ENCODE measurements at places on chromosomes 13 and 19.

DNA sequence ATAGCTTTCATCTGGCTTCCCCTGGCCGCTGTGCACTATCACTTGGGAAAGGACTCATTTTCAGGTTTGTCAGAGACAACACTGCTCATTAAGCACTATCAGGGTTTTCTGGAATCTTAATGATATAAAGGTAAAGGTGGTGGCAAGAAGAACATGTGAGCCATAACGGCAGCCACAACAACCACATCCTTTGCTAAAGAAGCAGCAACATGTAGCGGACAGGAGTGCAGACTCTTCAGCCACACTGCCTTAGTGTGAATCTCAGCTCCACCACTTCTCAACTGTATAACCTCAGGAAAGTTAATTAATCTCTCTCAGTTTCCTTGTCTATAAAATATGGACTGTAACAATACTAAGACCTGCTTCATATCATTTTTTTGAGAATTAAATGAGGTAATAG lies 24.1 kb upstream of the MIR17HG start:
- no peak for DNase-seq

DNA sequence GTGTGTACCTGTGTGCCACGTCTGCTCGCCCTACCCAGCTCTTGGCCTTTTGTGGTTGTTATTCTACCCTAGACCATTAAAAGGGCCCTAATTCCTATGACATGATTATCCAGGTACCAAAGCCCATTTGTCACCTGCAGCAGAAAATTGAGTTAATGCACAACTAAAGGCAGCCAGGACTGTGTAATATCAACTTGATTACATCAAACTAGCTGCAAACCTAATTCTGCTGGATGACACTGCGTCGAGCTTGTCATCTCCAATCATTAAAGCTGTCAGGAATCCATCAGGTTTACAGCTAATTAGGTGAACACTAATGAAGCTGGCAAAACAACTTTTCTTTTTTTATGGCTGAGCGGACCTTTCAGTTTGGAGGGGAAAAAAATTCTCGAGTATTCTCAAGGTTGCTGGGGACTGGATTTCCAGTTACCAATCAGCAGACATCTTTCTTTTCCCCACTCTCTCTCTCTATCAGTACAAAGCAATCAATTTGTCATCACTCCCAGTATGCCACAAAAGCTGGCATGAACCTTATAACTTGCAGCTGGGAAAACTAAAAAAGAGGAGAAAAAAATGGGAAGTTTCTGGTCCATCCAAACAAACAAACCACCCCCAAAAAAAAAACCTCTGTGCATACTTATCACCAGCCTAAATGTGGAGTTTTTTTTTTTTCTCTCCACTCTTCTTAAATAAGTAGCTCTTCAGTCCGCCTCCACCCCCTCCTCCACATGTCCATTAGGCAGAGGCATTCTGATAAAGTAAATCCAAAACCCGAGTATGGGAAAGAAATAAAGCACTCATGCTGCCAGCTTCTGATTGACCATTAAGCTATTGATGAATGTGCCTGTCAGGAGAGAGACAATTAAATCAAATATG lies 2.8 kb downstream of the TSHZ3 start:
- no peak for DNase-seq

GRCh38 chr13:32409001-32409313 lies 19.0 kb downstream of the N4BP2L1 start:
- no peak for DNase-seq

DNA sequence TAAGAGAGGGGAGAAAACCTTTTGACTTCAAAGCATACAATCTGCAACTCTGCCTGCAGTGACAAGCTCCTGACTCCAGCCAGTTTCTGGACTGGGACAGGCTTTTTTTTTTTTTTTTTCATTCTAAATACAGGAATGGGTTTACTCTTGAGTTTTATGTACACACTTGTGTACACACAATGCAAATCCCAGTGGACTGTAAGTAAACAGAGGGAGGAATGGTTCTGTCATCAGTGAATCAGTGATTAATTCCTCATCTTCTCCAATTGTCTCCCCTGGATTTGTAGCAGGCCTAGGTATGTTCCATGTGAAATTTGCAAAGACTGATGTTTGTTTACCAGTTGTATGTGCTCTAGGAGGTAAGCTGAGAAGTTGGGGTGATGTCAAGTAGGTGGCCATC lies 184.8 kb downstream of the SHISA2 start:
- DNase-seq = no peak

- DNase-seq = no peak
Observed at GRCh38 chr13:80866921-80867320, 526.0 kb upstream of the SPRY2 start.

- DNase-seq = no peak
Observed at GRCh38 chr19:48530066-48530720, 18.6 kb upstream of the LMTK3 start.

DNA sequence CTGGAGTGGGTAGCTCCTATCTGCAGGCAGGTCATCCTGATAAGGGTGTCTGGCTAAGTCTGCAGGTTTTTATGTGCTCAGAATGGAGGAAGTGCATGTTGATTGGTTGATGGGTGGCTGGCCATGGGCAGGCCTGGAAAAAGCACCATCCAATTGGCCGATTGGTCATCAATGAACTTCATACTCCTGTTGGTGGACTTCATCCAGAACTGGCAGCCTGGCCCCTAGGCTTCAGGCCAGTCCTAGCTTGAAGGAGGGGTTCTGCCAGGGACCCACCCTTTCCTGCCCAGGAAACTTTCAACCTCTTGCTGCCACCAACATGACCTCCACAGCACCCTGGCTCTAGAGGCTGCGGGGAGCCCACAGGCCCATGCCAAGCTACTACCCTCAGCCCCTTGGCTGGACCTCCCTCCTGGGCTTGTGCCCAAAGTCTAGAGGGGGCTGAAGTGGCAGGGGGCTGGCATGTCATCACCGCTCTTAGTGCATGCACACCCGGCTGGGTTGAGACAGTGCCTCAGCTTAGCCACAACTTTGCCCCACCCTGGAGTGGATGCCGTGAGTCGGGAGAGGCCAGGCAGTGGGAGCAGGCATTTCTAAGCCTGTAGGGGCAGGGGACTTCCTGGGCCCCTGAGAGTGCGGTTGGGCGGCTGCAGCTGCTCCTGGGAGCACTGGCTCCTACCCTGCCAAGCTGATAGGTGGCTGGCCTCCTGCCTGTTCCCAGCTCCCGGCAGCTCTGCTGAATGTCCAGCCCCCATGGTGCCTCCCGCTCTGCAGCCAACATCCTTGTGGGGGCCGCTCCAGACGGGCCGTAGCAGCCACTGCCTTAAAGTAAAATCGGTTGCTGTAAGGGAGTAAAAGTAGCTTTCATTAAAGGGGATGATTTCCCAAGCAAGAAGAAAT lies 13.2 kb downstream of the DNAJC15 start:
- DNase-seq = no peak

DNA sequence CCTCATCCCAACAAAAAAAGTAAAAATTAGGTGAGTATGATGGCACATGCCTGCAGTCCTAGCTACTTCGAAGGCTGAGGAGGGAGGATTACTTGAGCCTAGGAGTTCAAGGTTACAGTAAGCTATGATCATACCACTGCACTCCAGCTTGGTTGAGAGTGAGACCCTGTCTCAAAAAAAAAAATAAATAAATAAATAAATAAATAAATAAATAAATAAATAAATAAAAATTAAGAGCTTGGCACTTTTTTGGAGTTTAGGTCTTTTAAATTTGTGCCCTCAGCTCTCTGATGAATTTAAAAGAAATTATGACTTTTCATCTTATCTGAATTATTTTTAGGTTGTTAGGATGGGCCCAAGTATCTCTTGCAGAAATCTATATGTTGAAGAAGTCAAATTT lies 8.9 kb downstream of the ZNF420 start:
- no peak for DNase-seq

DNA sequence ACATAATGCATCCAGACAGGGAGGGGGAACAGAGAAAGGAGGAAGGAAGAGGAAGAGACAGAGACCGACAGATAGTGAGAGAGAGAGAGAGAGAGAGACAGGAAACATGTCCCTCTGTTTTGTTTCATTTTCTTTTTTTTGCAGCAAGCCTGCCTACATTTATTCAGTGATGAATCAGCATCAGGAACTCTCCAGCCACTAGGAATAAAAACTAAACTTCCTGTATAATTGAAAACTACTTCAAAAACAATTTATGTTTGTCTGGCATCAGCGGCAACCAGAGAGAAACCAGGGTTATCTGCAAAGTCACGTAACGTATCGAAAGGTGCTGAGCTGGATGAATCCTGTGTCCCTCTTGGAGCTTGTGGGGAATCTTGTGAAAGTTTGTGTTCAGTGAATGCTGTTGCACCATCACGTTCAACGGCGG lies 148.6 kb upstream of the SOX21 start:
- DNase-seq = no peak

DNA sequence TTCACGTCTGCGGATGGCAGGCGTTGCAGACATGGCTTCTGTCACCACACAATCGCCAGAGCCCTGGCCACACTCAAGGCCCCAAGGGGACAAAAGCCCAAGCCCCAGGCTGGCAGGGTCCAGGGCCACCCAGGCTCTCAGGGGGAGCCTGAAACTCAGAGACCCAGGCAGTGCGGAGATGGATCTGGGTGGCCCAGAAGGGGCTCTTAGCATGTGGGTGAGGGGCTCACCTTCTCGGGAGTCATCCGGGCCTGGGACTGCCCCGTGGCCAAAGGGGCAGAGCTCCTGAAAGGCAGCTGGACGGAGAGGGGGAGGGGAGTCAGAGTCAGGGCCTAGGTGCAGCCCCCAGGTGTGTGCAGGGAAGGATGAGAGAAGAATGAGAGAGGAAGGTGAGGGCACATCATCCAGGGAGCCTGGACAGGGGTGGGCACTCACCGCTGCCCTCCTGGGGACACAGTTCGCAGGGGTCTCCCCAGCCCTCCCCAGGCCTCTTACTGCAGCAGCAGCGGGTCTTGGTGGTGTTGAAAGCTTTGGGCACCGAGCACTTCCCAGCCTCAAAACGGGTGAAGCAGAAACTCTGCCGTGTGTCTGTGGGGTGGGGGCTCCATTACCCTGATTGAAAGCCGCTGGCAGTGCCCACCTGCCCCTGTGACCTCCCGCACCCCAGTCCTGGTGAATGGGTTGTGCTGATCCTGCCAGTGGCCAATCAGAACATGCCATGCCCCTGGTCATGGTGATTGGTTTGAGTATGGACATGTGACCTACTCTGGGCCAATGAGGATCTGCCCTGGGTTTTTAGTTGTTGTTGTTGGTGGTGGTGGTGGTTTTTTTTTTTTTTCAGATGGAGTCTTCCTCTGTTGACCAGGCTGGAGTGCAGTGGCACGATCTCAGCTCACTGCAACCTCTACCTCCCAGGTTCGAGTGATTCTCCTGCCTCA lies 37.4 kb downstream of the CCL25 start:
- no peak for DNase-seq
